ENCODE measurements at places on chromosomes 6 and 20.

DNA sequence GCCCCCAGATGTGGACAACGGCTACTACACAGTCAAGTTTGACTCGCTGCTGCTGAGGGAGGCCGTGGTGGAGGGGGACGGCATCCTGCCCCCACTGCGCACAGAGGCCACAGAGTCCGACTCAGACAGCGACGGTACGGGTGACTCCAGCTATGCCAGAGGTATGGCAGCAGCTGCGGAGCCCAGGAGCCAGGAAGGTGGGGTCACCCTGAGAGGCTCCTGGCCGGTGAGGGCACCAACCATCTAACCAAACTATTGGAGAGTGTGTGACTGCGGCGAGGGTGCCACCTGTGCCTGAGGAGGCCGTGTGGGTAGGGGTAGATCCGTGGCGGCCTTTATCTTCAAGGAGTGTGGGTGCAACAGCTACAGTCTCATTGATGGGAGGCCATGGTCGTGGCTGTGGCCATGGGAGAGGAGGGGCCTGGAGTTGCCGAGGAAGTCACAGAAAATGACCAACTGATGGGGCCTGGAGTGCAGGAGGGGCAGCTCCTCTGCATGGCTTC is 2.8 kb upstream of the LIME1 start:
- no peak for DNase-seq

DNA sequence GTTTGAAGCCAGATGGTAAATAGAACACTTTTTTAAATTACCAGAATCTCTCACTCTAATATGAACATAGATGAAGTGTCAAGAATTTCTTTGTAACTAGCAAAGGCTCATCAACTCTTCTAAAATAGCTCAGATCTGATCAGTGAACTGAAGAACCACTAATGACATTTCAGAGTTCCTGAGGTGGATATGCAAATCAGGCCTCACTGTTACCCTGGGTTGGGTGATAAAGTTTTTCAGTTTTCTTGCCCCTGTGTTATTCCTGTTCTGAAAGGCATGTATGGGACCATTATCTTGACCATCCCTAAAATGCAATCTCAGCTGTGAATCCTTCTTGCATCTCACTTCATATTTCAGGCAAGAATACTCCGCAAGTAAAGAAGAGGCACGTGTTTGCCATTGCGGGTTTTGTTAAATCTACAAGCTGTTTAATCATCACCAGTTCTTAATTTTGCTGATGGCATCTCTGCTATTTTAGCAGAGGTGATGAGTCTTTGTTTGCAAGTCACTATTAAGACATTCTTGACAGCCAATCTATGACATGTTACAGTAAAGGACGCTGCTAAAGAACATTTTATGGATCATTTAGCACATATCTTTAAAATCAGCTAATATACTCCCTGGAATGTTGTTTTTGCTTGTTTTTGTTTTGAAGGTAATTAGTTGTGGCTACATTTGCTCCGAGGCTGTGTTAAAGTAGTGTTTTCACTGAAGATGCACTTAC is 47.9 kb downstream of the KHDC1L start:
- no peak for DNase-seq

DNA sequence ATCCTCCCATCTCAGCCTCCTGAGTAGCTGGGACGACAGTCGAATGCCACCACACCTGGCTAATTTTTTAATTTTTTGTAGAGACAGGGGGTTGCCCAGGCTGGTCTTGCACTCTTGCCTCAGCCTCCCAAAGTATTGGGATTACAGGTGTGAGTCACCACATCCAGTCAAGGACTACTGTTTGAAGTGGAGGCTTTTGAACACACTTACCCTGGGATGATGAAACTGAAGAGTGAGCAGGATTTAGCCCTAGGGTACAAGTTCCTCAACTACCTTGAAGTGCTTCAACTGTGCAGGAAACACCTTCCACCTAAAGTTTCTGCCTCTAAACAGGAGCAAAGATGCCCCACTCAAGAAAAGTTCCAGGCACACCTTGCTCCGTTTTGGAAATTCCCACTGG is 15.7 kb upstream of the PARD6B start:
- DNase-seq = no peak

GRCh38 chr20:25706793-25707192 is 10.1 kb upstream of the ZNF337 start:
- DNase-seq = no peak

GRCh38 chr6:11613336-11613735 is 75.8 kb downstream of the TMEM170B start:
- DNase-seq = no peak

DNA sequence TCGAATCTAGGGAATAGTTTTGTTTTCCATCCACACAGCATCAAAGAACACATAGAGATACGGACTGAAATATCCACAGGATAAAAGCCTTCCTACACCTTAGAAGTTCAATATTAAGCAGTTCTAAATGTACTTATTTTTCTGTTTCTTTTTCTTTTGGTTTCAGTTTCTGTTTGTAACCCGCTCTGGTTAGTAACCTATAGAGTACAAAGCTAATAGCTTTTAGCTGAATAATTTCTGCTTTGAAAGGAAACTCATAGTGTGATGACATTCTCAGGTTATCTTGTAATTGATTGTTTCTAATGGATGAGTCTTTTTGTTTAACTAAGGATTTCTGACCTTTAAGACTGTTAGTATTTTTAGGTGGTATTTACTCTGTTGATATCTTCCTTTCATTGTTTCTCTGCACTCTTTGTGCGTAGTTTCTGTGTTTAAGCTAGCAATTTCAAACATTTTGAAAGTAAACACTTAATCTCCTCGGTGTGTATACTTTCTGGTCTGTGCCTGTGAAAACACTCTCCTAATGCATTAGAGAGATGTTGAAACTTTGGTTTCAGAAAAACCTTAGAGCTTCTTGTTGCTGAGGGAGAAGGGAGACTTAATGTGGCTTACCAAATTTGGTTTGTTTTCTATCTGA is 385.5 kb downstream of the HDGFL1 start:
- DNase-seq = no peak

- DNase-seq = peak; percentile 59
These were observed 12.4 kb upstream of the GMEB2 start for GRCh38 chr20:63639093-63639975.

DNA sequence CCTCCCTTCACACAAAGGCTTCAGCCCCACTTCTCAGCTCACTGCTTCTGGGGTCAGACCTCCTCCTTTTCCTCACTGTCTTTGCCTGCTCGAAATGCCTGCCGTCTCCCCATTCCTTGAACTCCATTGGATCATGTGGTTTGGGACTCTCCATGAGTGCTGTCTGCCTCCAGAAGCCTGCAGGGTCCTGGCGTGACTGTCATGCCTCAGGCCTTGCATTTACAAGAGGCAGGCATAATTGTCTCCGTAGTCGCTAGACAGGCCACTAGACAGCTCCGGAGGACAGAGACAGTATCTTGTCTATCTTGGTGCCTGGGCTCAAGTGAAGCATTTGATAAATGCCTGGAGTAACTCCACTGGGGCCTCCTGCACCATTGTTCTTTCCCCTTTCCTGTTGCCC is 15.3 kb downstream of the PNLDC1 start:
- DNase-seq = no peak

GRCh38 chr6:134539865-134540323 is 222.0 kb upstream of the SGK1 start:
- no peak for DNase-seq

DNA sequence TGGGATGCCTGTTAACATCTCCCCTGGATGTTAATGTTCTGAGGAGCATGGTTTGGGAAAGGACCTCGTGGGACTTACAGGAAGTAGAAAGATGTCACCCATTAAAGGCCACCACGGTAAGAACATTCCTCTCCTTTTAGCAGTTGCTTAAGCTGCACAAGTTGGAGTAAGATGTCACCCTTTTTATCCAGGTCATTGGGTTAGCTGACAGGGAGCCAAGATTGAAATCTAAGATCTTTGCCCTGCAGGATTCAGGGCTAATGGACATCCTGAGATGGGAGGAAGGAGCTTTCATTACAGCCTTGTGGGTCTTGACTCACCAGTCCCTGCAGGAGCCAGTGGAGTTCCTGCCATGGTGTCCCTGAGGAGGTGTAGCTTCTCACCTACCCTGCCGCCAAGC is 22.1 kb downstream of the PABPC1L start:
- DNase-seq = no peak

DNA sequence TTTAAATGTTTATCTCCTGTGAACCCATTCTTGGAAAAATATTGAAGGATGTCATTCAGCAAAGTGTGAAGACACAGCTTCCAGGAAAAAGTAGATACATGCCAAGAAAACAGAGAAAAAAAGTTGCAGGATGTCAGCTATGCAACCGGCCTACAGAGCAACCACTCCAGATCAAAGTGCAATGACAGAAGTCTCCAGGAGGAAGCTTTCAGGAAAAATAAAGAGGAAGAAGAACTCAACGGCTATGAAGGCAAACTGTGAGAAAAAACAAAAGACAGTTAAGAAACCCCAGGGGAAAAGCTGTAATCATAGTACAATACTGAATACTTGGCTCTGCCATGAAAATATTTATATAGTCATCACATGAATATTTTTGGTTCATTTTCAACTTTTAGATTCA is 30.6 kb downstream of the REPS1 start:
- no peak for DNase-seq

DNA sequence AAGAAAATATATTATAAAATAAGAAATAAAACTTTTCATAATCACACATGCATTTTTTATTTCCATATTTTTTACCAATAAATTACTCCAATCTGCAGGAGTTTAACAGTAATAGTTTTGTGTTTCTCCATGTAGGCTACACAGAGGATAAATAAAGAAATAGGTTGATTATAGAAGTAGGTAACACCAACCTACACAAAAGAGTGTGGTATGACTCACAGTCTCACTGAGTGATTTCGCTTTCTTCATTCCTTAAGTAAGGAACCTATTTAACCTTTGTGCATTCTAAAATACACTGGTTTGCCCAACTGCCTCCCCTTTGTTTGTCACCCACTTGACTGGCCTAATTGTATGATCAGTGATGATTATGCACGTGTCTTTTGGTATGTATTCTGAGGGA is 244.2 kb upstream of the RIMS1 start:
- no peak for DNase-seq

DNA sequence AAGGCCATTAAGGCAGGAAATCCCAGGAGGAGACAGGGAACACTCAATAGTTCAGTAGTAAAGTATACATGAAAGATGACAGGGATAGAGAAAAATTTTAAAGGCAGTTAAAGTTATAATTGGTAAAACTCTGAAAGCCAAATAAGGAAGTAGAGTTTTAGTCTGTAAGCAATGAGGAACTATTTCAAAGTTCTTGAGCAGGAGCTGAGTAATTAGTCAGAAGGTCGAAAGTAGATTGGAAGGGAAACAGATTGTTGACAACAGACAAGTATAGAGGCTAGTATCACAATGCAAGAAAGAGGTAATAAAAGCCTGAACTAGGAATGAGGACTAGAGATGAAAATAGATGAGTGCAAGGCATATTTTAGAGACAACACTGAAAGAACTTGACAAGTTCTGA is 150.3 kb downstream of the CDK19 start:
- DNase-seq = no peak

DNA sequence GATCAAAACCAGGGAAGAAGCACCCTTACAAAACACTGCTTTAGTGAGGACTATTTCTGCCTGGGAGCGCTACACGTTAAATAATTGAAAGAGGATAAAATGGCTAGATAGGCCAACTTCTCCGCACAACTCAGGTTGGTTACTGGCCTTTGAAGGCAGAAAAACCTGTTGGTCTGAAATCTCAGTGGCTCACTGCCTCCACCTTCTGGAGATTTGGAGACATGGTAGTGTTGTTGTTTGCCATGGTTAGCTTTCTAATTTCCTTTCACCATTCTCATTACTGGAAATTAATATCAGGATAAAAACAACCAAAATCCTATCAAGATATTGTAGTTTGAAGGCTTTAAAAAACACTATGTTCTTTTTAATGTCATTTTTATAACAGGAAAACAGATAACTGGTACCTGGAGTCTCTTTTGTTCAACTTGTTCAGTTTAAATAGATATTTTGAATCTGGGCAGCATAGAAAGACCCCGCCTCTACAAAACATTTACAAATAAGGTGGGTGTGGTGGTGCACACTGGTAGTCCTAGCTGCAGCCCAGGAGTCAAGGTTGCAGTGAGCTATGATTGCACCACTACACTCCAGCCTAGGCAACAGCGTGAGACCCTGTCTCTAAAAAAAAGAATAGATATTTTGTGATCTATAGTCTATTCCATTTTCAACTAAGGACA is 27.5 kb upstream of the BCLAF1 start:
- DNase-seq = peak; percentile 21

DNA sequence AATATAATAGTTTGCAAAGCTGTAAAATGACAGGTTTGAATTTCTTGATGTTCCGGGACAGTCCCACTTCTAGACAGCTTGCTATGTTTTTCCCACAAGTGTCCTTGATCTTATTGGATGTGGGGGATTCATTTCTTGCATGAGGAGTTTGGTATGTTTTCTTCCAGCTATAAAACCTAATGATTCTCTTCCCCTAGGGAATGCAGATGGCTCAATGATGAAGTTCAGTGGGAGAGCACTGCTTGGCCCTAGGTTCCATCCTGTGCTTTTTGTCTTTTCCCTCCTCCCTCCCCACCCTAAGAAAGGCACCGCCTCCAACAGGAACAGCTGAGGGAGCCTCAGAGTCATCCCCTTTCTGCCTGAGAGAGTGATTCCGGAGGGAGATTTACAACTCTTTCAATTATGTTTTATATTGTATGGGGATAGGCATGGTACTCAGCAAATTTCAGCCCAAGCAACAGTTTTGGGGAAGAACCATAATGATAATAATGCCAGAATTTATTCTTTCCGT is 149.2 kb downstream of the PHACTR1 start:
- no peak for DNase-seq

DNA sequence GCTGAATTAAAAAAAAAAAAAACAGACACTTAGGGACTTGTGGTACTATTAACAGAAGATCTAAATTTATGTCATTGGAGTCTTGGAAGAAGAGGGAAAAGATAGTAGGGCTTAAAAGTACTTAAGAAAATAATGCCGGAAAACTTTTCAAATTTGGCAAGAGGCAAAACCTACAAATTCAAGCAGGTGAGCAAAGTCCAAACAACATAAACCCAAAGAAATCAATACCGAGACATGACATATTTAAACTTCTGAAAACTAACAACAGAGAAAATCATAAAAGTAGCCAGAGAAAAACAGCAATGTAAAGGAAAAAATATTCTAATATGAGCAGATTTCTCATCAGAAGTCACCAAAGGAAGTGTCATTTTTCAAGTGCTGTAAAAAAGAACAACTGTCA is 44.4 kb downstream of the EPM2A start:
- no peak for DNase-seq

GRCh38 chr6:46217671-46218131 is 46.9 kb upstream of the ENPP5 start:
- no peak for DNase-seq

GRCh38 chr6:140027219-140027618 is 652.8 kb upstream of the CITED2 start:
- no peak for DNase-seq

GRCh38 chr20:53492212-53492611 is 101.4 kb downstream of the ZNF217 start:
- DNase-seq = no peak

DNA sequence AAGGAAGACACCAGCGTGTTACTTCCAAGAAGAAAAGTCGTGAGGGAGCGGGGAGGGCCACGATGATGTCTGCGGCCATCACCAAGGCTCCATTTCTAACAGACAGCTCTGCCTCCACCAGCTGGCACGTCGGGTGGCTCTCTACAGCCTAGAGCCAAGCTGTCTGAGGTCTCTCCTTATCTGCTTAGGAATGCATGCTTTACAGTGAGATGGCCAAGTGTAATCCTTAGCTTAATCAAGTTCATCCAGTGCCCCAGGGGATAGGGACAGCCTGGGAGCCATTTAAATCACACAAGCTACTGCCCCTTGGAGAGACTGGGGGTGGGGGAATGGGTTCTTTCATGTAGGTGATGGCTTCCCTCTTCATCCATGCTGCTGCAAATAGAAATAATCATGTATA is 213.8 kb upstream of the CST7 start:
- no peak for DNase-seq

GRCh38 chr20:32510601-32511357 is 74.4 kb downstream of the NOL4L start:
- DNase-seq = no peak

All from stimulated activated CD4-positive, alpha-beta T cell treated with anti-CD3 and anti-CD28 coated beads, Interleukin-15, amount 100 ng/mL, for 1 hour (primary cell).